ENCODE measurements at places on chromosomes 2 and 18.
A peak's percentile ranks its signal among the peaks of the same experiment; 100 is the strongest.

DNA sequence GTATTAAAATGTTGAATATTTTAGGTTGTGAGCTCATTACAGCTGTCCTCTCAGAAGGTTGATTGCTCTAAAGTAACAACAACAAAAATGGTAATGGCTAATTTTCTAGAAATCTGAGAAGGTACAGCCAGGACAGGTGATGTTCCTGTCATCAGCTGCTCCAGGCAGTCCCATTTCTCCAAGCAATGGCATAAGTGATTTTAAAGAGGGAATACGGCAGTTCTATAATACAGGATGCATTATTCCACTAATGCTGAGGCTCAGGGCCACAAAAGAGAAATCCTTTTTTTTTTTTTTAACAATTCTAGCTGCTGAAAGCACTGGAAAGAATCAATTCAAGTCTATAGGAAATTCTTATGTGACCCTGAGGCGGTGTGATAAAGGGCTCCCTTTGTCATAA, 199.9 kb downstream of the PMAIP1 start:
- no peak for DNase-seq

DNA sequence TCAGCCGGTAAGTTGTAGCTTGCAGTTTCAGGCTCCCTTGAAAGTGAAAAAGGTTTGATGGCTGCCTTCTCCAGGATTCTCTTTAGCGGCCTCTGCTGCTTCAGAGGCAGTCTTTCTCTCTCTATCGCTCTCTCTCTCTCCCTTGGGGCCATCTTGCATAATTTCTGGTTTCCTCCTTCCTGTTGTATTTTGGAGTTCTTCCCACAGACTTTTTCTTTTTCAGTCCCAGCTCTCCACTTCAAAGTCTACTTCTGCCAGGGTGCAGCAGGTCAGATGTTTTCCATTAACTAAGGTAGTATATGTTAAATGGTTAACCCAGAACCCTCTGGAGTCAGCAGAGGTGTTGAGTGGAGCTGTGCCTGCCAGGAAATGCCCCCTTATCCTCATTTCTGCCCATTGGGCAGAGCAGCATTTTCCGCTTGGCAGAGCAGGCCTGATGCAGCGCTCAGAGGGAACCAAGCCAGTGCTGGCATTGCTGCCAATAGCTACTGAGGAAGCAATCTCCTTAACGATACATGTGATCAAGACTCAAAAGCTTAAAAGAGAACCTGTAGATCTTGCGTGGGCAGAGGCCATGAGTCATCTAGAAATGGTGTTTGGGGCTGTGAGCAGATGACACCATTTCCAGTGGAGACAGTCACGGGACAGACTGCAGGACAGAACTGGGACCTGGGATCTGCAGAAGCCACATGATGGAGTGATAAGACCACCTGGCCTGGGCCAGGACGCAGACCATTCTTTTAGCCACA, 20.8 kb downstream of the DBI start:
- no peak for DNase-seq

GRCh38 chr2:240292035-240292574, 143.4 kb upstream of the GPC1 start:
- no peak for DNase-seq

GRCh38 chr2:39059366-39059952, 61.4 kb downstream of the SOS1 start:
- peak; percentile 10 for DNase-seq

- DNase-seq, result no peak
These were observed 368.3 kb downstream of the RAD51AP2 start for GRCh38 chr2:17149945-17150344.

GRCh38 chr2:144822966-144823365, 303.0 kb upstream of the ZEB2 start:
- DNase-seq, result no peak

- no peak for DNase-seq
These were observed 3.2 kb downstream of the RNPEPL1 start for GRCh38 chr2:240571314-240571973.

DNA sequence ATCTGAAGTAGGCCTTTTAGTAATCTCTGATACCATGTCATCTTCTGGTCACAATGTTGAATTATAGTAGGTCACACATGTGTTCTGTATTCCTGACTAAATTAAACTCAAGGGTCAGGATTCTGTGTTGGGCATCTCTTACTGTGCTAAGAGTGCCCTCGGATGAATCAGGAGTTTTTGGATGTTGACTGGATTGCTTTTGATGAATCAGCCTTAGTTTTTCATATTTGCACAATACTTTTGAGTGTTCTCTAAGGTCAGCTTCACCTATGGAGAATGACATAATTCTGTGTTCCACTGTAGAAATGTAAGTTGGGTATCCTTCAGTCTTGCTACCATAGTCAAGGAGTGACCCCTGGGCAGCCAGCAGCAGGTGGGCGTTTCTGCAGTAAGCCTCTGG, 190.1 kb downstream of the PTPRM start:
- no peak for DNase-seq

DNA sequence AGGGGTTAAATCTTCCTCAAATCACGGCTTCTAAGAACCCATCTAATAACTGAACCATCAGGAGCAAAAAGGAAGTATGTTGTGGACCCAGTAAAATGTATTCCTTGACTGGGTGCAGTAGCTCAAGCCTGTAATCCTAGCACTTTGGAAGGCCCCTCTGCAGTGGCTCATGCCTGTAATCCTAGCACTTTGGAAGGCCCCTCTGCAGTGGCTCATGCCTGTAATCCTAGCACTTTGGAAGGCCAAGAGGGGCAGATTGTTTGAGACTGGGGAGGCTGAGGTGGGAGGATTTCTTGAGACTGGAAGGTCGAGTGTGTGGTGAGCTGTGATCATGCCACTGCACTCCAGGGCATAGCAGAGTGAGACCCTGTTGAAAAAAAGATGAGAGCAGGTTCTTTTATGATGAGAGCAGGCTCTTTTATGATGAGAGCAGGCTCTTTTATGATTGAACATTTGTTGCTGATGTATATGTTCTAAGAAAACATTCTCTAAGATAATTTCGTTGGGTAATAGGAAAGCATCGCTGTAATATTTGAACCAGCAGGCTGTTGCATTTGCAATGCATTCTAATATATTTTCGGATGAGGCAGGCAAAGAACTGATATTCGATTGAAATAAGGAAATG, 3.5 kb upstream of the PARD6G start:
- no peak for DNase-seq

Data from NCI-H2107 (cell line).